Fibroblast of lung (primary cell): ENCODE measurements at places on chromosomes 7 and 10. TPM values are rescaled to one million over a fixed set of nuclear protein-coding genes. Genes with fewer than 3 reads are reported as not detected.
A peak's percentile ranks its signal among the peaks of the same experiment; 100 is the strongest.

The ANKRD22 gene
- total RNA-seq: under 0.01 and 0.17 TPM in 2 replicates

The TMEM139 gene
- under 0.01 TPM in 1 of 2 replicates, not detected in the other for total RNA-seq

DNA sequence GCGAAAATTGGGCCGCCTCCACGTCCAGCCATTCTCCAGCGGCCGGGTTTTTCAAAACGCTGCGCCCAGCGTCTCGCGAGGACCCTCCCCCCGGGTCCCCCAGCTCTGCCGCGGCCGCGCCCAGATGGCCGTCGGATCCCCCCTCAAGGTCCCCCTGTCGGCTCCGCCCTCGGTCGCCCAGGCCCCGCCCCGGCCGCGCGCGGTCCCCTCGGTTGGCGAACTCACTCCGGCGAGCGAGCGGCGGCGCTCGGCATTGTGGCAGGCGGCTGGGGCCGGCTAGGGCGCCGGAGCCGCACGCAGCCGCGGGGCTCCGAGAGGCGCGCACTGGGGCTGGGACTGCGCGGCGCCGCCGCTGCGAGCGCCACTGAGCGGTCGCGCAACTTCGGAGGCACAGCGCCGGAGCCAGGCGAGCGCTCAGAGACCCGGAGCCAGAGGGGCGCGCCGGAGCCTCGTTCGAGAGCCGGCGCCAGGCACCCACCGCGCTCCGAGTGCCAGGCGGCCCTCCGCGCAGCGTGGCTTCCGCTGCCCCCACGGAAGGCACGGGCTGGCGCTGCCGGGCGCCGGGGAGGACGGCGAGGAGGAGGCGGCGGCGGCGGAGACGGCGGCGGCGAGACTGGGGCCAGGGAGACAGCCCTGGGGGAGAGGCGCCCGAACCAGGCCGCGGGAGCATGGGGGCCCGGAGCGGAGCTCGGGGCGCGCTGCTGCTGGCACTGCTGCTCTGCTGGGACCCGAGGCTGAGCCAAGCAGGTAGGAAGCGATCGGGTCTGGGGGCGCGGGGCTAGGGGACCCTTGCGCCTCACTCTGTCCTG, at the start of gene UNC5B:
Gene UNC5B, plus strand, starts transcription at position 253 of the 809 bp plus-strand sequence. Its CDS starts 416 bp downstream, at position 669.
- peak; percentile 90 for DNase-seq

The POU6F2 gene
- under 0.01 TPM in 1 of 2 replicates, not detected in the other for total RNA-seq

The ARMS2 gene
- not detected in 2 replicates for total RNA-seq

The CCL24 gene
- total RNA-seq: not detected in 2 replicates

DNA sequence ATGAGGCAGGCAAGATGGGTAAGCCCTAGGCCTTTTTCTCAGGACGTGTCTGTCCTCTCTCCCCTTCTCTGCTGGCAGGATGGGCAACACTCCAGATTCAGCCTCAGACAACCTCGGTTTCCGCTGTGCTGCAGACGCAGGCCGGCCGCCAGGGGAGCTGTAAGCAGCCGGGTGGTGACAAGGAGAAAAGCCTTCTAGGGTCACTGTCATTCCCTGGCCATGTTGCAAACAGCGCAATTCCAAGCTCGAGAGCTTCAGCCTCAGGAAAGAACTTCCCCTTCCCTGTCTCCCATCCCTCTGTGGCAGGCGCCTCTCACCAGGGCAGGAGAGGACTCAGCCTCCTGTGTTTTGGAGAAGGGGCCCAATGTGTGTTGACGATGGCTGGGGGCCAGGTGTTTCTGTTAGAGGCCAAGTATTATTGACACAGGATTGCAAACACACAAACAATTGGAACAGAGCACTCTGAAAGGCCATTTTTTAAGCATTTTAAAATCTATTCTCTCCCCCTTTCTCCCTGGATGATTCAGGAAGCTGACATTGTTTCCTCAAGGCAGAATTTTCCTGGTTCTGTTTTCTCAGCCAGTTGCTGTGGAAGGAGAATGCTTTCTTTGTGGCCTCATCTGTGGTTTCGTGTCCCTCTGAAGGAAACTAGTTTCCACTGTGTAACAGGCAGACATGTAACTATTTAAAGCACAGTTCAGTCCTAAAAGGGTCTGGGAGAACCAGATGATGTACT, 13.1 kb downstream of the PHKG1 start:
- DNase-seq: peak; percentile 79

DNA sequence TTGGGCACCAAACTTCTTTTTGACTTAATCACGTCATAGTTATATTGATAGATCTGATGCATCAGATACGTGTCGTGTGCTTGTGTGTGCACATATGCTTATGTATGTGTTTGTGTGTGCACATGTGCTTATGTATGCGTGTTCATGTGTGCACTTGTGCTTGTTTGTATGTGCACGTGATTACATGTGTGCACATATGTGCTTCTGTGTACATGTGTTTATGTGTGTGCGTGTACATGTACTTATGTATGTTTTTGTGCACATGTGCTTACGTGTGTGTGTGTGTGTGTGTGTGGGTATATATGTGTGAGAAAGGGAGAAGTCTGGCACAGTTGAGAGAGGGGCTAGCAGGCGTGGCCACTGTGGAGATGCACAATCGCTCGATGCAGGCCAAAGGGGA, 173.4 kb downstream of the WDR37 start:
- no peak for DNase-seq

DNA sequence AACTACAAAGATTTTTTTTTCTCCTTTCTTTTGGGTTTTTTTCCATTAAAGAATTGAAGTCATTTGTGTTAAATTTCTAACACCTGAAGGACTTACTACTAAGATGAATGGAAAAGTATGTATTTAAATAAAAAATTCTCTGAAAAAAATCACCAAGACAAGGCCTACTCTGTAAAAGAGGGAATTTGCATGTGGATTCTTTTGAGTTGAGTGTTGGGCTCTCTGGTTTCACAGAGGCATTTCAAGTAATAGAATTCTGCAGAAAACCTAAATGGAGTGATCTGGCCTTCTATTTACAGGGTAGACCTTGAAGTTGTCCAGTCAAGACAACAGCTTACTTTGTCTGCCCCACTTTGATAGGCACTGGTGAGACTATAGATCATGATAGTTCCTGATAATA, 4.1 kb downstream of the LRRC17 start:
- DNase-seq: peak; percentile 52

DNA sequence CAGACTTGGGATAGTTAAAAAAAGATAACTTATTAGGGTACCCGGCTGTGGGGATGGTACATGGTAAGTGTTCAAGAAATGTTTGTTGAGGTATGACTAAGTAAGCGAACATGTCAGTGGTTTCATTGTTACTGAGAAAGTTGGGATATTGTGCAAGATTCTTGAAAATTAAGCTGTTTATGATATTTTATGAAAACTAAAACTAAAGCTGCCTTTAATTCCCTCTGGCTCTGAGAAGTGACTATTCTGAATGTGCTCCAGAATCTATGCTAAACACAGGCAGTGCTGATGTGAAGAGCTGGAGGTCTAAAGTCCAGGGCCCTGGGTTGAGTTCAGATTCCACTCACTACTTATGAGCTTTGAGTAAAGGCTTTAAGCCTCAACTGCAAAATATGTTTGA, 72.9 kb downstream of the AOAH start:
- DNase-seq: peak; percentile 73

DNA sequence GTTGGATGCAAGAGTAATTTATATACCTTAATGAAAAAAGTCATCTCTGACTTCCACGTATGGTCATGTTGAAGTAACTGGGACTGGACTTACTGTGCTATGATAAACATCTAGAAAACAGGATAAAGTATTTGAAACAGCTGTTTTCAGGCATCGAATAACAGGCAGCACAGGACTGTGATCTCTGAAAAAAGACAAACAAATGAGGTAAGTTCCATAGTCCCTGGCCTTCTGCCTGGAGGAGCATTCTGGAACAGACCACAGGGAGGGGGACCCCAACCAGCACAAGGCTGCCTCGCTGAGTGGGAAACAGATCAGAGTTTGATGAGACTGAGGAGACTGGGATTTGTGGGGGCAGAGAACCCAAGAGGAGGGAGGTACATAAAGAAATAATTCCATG, 89.1 kb upstream of the HABP2 start:
- DNase-seq: peak; percentile 32

GRCh38 chr10:130606001-130606405, 469.8 kb downstream of the GLRX3 start:
- no peak for DNase-seq

DNA sequence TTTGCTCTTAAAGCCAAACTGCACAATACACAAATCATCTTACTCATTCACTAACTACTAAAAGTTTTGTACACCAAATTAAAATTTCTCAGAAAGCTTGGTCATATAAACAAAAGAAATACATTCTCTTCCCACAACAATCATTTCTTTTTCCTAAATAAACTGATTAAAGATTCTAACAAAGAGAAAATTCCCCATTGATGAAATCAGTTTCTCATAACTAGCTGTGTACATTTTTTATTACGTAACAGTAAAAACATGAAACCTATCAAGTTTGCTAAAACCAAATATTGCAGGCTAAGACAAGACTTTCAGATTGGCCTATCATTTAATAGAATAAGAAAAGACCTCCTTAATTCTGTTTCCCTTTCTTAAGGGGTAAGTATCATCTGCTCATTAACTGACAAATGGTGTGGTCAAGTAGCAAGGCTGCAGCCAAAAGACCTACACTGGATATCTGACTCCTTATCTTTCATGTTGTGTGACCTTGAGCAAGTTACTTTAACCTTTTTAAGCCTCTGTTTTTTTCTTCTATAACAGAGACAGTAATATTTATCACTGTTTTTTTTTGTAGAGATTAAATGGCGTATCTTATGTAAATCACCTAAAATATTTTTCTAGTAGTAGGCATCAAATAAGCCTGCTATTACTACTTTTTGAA, 22.4 kb downstream of the NAMPT start:
- DNase-seq: no peak

The CYP3A7 gene
- 23.9 and 37.8 TPM in 2 replicates for total RNA-seq

The ENTPD1 gene
- total RNA-seq: 1.0 and 3.3 TPM in 2 replicates

DNA sequence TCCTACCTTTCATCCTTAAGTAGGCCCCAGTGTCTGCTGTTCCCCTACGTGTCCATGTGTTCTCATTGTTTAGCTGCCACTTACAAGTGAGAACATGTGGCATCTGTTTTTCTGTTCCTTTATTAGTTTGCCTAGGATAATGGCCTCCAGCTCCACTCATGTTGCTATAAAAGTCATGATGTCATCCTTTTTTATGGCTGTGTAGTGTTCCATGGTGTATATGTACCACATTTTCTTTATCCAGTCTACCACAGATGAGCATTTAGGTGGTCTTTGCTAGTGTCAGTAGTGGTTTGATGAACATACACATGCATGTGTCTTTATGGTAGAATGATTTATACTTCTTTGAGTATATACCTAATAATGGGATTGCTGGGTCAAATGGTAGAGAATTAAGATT, 146.2 kb upstream of the SLC26A5 start:
- DNase-seq: no peak

DNA sequence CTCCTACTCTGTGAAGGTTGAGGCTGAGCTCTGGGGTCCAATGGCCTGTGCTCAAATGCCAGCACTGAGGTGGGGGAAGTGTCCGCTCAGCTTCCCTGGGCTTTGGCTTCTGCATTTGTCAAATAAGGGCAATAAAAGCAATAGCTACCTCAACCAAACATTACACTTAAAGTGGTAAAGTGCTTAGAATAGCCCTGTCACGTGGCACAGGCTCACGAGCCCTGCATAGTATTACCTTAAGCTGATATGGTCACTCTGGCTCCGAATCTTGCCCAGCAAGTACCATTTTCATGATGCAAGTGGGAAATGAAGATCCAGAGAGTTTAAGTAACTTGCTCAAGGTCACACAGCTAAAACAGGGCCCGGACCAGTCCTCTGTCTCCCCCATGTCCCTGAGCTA, 451.1 kb upstream of the ZMIZ1 start:
- DNase-seq: no peak
